ENCODE measurements at places on chromosomes 3 and 15.

- no peak for DNase-seq
Measured at GRCh38 chr3:126895178-126896066, 87.5 kb upstream of the PLXNA1 start.

- no peak for DNase-seq
Measured at GRCh38 chr3:123371426-123371825, 77.5 kb downstream of the ADCY5 start.

DNA sequence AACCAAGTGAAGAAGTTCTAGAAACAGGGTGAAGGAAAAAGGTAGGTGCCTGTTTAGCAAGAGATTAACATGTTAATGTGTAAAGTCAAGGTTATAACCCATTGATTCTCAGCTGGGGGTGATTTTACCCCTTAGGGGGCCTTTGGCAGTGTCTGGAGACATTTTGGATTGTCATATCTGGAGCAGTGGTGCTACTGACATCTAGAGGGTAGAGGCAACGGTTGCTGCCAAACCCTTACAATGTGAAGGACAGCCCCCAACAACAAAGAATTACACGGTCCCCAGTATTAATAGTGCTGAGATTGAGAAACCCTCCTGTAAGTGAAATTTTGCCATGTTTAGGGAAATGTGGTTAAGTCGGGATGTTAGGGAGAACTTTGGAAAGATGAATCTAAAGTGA is 74.7 kb downstream of the CRYBG3 start:
- no peak for DNase-seq

- DNase-seq = no peak
Measured at GRCh38 chr3:183966361-183966791, 51.3 kb downstream of the ABCC5 start.

GRCh38 chr15:70071799-70072198 is 25.9 kb downstream of the TLE3 start:
- no peak for DNase-seq

- no peak for DNase-seq
Measured at GRCh38 chr3:125059488-125060245, 3.9 kb upstream of the HEG1 start.

DNA sequence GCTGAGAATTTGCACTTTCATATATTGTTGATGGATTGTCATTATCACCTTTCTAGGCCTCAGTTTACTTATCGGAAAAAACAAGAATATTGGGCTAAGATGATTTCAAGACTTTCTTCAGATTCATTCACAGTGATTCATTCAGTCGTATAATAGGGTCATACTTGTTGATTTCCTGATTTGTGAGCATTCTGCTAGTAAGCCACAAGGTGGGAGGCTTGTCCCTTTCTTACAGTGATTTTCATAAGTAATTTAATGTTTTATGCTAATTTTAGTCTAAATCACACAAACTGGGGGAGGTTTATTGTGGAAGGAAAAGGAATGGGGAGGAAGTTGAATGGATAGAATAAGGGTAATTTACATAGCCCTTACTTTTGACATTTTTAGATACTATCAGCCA is 126.8 kb upstream of the GOLGA6L4 start:
- DNase-seq = no peak

- DNase-seq = no peak
Measured at GRCh38 chr3:35498506-35499210, 140.7 kb upstream of the ARPP21 start.

GRCh38 chr3:135083756-135084155 is 288.7 kb downstream of the EPHB1 start:
- no peak for DNase-seq

DNA sequence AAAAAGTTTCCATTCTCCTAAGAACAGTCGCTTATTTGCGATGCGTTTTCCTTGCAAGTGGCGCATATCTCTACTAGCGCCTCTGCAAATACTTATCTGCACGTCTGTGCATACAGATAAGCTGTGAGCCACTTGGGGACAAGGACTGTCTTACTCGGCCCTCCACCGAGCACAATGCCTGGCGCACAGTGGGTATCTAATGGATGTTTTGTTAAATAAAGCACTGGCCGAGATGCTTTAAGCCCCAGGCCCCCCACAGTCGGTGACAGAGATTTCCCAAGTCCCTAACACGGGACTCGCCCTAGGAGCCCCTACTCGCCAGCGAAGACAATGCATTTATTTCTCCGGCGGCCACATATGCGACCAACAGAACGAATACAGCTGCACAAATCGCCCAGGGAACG is 503 bp downstream of the HLTF start:
- no peak for DNase-seq

DNA sequence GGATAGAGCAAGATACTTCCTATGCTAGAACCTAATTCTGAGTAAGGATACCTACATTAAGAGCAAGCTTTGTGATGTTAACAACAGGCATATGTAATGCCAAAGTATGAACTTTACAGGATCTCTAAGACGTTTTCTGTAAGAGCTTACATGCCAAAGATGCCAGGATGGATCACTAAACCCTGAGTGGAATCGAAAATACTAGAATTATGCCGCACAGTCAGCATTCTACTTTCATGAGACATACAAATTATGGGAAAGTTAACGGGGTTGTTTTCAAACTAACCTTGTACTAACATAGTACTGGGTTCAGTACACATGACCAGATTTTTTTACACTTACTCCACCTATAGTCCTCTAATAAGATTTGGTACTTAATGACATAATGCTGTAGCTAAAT is 55.1 kb downstream of the AAGAB start:
- no peak for DNase-seq

- DNase-seq = no peak
Measured at GRCh38 chr15:69910514-69910913, 187.2 kb downstream of the TLE3 start.

DNA sequence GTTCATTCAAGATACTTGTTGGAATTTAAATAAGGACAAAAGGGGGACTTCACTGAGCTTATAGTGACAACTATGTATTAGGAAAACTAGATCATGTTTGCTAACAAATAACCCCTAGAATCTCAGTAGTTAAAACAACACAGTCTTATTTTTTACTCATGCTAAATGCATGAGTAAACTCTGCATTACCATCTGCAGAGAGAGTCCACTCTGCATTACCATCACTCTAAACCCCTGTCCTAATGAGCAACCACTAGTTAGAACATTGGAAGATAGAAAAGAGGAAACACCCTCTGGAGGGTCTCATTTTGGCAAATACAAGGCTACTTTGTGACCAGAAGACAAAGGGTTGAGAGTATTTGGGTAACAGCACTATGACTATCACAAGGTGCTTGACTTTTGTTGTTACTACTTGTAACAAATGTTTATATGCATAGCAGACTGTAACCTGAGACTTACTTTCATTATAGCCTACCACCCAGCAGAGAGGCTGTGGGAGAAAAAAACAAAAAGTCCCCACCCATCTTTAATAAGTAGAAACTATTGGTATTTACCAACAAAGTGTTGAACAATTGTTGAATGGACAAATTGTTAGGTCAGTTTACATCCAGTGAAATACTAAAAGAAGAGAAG is 99.1 kb downstream of the OXSM start:
- DNase-seq = no peak

Measured in stimulated activated CD8-positive, alpha-beta memory T cell treated with anti-CD3 and anti-CD28 coated beads, Interleukin-4, amount 100 ng/mL, for 1 hour (primary cell).